ENCODE measurements at places on chromosomes 5 and 9.

- DNase-seq: peak; percentile 40
These were observed 41.8 kb upstream of the ROR2 start for GRCh38 chr9:91991721-91992341.

DNA sequence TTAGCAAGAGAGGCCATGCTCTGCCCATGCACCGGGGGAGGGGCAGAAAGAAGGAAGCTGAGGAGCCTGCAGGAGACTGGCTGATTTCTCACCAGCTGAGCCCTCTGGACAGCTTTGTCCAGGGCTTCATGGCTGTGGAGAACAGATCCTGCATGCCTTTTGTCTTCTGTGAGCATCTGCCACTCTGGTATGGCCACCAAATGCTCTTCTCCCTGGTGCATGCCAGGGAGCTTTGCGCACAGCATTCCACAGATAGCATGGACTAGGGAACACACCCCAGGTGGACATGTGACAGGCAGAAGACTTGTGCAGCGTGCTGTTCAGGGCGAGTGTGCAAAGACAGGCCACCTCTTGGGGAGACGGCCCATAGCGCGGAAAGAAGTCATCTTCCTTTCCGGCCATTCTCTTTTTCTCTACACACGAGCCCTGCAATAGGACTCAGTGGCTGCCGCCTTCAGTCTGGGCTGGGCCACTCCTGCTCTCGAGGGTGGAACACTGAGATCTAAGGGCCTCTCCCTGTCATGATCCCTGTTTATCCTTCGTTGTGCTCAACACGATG, 56.7 kb downstream of the GADD45G start:
- DNase-seq: no peak

DNA sequence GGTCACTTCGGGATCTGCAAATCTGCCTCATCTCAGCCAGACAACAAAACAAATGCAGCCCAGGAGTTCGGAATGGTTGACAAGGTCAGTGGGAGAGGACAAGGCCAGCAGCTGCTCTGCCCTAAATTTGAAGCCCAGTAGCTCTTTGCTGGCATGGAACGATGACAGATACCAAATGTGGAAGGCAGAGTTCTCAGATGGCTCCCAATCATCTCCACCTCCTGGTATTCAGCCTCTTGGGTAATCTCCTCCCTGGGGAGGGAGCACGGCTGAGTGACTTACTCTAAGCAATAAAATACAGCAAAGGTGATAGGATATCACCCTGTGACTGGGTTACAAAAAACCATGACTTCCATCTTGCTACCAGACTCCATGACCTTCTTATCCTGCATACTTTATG, 172.8 kb downstream of the ENTREP1 start:
- no peak for DNase-seq

DNA sequence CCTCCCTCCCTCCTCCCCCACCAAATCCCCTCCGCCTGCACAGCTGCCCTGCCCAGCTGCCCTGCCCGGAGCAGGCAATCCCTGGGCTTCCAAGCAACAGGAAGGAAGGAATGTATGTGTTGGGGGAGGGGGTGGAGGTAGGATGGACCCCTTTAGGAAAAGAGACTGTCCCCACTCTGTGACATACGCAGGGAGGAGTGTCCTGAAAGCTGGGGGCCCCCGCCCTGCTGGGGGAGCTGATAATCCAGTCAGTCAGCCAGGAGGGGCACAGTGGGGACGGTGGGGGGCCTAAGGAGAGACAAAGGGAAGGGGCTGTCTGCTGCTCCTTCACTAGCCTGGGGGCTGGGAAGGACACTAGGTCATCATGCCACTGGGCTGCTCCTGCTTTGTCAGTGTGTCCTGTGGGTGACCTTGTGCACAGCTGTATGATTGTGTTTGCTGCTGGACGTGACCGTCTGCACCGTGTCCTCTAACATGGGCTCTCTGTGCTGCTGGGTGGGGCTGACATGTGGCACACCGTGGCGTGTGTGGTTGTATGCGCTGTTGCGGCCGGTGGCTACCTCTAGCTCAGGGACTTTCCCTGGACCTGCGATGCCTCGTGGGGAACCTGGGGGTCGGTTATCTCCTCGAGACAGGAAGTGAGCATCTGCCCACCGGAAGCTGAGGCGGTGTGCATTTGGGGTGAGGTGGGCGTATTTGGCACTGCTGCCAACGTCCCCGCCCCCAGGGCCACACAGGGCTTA, 3.0 kb downstream of the N4BP3 start:
- no peak for DNase-seq

GRCh38 chr5:8701251-8701650, 832.3 kb downstream of the MTRR start:
- no peak for DNase-seq

DNA sequence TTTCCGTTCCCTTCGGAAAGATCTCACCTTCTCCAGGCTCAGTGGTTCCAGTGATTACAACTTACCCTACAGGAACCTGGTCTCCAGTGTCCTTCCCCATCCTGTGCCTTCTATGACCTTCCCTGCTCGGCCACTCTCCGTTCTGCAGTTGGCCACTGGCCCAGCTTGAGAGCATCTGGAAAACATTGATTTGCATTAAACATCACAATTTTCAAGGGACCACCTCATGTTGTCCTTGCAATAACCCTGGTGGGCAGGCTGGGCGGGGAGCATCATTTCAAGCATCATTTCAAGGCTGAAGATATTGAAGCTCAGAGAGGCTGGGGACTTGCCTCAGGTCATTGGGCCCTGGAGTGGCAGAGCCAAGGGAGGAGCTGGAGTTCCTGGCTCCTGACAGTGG, 177.4 kb downstream of the SEC61B start:
- no peak for DNase-seq

DNA sequence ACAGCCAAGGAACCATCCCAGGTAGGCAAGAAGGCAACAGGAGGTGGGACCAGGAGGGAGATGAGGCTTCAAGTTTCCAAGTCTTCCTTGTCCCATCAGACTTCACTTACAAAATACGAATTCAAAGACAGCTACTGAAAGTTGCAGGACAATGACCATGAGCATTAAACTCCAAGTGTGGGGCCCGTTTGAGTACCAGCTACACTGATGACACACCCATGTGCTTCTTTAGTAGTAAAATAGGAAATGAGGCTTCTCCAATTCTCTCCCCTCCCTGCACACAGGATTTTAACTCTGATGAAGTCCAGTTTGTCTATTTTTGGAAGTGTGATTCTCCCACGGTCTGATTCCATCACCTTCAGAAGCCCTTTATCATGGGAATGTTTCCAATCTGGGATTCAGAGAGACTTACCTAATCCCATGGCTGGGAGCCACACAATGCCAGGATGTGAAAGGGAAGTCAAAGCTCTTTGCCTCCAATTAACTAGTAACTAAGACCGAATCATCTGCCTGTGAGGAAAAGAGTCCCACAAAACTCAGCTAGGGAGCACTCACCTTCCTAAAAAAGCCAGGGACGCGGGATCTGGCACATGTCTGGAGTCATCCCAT, 222.8 kb upstream of the MSX2 start:
- DNase-seq: no peak

DNA sequence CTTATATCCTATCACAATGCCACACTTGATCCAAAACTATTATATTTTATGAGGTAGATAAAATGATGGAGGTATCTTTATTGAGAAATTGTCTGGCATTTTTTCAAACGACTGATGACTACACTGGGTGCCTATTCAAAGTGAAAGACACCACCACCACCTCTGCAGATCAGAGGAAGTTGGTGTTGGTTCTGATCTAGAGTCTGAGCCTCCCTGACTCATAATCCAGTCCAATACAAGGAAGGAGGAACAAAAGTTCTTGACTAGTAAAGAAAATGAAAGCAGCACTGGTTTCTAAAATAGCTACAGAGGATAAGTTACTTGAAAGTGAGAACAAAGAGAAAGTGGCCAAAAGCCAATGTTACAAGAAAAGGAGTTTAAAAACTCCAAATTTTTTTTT, 139.9 kb downstream of the RFX3 start:
- no peak for DNase-seq

GRCh38 chr5:43469671-43470391, 13.8 kb downstream of the TMEM267 start:
- DNase-seq: no peak

DNA sequence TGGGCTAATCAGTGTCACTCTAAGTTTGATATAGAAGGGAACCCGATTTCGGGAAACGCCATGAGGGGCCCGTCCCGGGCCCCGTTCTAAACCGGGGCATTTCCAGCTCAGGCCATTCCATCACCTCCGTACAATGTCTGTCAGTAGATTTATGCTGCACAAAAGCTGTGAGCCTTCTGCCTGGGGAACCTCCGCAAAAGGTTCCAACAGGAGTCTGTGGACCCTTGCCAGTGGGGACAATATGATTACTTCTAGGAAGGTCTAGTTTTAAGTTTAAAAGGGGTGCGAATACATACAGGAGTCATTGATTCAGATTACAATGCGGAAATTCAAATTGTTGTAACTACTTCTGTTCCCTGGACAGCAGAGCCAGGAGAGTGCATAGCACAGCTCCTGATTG, 57.6 kb downstream of the RAPGEF1 start:
- no peak for DNase-seq

- DNase-seq: no peak
These were observed 639.2 kb downstream of the NR2F1-AS1 start for GRCh38 chr5:92941806-92942205.

DNA sequence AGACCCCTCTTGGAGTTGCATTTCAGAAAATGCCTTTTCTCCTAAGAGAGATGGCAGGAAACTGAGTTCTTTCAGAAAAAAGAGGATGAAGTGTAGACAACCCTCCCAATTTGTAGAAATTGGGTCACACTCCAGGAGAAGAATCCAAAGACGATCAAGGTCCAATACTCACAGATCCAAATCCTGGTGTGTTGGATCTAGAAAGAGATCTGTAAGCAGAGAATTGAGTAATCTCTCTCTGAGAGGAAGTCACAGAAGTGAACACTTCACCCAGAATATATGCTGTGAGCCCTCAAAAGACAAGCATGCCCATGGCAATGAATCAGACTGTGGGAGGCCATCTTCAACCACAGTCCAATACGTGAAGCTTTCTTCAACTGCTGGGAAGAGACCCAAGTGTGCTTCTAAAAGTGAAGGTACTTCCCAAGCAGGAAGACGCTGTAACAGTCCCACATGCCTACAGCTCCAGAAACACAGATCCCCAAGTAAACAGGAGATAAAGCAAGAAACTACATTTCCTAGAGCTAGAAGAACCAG, 182.7 kb downstream of the SMC2 start:
- DNase-seq: no peak

DNA sequence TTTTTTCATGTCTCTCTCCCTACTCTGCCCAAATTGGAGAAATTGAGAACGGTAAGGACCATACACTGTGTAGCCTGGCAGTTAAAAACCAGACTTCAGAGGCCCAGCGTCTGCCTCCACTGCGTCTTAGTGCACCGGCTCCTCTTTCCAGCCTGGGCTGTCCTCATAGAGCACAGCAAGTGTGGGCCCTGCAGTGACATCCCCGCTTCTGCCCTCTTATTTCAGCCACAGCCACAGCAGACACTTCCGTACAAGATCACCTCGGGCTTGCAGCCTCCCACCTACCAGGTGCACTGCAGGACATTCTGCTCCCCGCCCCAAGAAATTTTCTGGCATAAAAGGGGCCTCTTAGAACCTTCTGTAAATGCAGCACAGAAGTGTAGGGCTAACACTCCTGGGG, 21.4 kb upstream of the SMIM23 start:
- no peak for DNase-seq

- DNase-seq: no peak
These were observed 498 bp downstream of the ZNF367 start for GRCh38 chr9:96417661-96418082.

- DNase-seq: no peak
These were observed 144.4 kb downstream of the COMMD10 start for GRCh38 chr5:116229131-116229689.

DNA sequence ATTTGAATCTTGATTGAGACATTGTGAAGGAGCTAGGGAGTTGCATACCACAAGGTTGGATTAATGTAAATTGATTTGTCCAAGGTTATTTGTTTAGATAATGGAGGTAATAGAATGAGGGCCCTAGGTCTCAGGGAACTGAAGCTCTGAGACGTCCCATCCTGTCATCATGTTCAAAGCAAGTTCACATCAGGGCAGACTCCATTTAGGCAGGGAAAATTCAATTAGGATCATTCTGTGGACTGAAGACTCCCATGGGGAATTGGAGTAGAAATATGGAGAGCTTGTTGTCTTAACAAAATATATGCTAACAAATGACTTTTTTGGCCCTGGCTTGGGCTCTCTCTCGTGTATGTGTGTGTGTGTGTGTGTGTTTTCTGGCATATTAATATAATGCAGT, 722.0 kb upstream of the ADAMTS16 start:
- DNase-seq: no peak

DNA sequence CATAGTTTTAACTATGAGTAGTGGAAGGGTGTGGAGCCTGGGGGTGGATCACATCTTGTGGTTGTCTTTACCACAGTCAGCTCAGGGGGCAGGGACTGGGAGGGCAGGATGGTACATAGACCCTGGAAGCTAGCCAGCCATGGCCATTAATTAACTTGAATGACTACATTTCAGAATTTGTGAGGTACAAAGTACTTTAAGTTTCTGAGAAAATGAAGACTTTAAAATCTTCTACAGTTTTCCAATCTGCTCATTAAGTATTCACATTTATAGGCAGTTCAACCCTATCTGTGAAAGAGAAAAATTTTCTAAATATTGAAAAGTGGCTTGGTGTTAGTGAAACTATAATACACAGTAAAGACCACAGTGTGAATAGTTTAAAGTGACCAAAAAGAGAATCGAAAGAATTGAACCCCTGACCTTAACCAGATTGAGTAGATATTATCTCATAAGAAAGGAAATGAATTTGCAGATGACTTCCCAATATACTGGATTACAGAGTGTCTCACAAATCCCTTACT, 234.2 kb upstream of the MEF2C start:
- DNase-seq: no peak

DNA sequence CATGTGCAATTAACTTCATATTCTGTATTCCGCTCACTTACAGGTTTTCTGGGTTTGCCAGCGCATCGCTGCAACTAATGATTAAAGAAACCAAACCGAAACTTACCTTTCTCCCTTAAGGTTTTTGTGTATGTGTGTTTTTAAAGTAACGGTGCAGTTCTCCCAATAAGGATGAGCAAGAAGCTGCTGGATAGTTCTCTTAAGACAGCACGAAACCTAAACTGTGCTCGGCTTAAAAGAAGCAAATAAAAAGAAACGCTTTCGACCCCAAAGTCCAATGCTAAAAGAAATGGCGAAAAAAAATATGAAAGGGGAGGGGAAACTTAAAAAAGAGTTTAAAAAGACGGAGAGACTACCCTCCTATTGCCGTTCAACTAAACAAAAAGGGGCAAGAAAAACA, 340 bp downstream of the ELAVL2 start:
- no peak for DNase-seq

GRCh38 chr5:75668977-75669689, 48.1 kb downstream of the POC5 start:
- no peak for DNase-seq

DNA sequence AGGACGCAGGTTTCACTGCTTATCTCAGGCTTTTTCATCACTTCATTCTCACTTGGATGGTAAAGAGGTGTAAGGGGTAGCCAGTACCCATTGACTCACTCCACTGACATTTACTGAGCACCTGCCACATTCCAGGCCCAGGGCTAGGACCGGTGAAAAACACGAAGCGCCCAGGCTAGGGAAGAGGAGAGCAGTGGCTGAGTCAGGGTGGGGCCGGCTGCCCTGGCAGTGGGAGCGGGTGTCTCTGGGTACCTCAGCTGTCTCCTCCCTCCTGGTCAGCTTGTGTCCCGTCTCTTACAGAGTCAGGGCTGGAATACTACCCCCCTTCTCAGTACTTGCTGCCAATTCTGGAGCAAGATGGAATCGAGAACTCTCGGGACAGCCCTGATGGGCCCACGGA, 22.2 kb downstream of the LRSAM1 start:
- no peak for DNase-seq

- no peak for DNase-seq
These were observed 770.2 kb upstream of the DMAC1 start for GRCh38 chr9:8569823-8570222.

GRCh38 chr5:142400415-142400814, 75.6 kb upstream of the SPRY4 start:
- DNase-seq: no peak
